Heart left ventricle (tissue), 16 donors: ENCODE measurements at places on chromosomes 1 and 21.
A peak's percentile ranks its signal among the peaks of the same experiment; 100 is the strongest.

- DNase-seq, result no peak
- H3K27me3 ChIP-seq, result no peaks in the 10 kb centered on the region
- H3K4me3 ChIP-seq, result no peak overlapping the region
- H3K36me3 ChIP-seq, result peaks cover 2% of the 10 kb centered on the region
Measured at GRCh38 chr21:26473471-26473870, 99.6 kb downstream of the CYYR1 start.

DNA sequence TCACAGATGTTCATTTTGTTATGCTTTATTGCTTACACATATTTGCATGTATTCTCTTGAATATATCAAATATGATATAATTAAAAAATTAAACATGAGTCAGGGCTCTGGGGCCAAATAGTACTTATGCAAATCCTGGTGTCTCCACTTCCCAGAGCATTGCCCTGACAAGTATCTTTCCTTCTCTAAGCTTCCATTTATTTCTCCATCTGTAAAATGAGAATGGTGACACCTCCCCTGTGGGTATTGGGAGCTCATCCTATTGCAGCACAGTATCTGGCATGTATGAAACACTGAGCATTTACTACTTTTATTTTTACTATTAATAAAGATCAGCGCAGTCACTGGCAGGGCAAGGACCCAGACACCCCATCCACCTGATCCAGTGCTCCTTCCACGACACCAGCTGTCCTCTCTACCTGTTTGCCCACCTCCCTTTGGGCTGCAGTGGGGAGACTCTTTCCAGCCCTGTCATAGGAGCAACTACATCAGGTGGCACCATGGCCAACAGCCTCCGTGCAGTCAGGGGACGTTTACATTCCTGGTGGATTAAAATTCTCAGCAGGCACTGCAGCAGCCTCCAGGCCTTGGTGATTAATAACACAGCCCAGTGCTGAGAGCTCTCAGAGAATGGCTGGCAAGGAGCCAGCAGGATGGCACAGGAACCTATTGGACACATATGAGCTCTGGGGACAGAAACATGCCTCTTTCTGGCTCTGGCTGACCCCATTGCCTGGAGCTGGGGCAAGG is 113.0 kb downstream of the DMRTB1 start:
- peak; percentile 46 for DNase-seq
- no peaks in the 10 kb centered on the region for H3K27me3 ChIP-seq
- H3K4me3 ChIP-seq, result no peak overlapping the region
- H3K4me1 ChIP-seq, result no peaks in the 10 kb centered on the region

DNA sequence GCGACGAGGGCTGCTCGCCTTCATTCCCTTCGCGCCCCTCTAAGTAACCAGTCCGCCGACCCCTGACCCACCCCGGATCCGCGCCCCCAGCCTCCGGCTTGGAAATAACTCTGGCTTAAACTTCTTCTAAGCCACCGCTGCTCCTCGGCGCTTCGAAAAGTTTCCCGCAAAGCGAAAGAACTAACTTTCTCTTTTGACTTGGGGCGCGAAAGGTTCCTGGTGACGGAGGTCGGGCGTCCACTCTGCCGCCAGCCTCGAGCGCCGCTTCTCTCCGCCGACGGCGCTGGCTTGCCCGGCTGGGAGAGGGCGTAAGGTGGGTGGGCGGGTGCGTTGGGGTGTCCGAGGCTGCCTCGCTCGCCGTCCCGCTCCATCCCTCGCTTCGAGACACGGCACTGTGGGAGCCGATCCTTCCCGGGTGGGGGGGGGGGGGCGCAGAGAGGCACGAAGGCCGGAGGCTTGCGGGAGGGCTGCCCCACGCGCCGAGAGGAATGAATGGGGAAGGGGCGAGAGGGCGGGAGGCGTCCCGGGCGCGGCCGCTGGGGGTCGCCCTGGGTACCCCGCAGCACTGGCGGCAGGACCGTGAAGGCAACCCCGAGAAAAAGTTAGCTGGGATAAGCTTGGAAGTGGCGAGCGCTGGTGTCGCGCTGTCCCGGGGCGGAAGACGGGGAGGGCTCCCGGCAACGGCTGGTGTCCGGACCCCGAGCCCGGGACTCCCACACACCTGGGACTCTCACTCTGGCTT is 569 bp downstream of the ATF3 start:
- H3K27ac ChIP-seq, result peak overlapping the region; percentile 94
- H3K27me3 ChIP-seq, result no peaks in the 10 kb centered on the region
- peaks cover 27% of the 10 kb centered on the region for H3K4me1 ChIP-seq
- peak; percentile 54 for DNase-seq
- H3K36me3 ChIP-seq, result no peaks in the 10 kb centered on the region
- peak overlapping the region; percentile 89 for H3K4me3 ChIP-seq

DNA sequence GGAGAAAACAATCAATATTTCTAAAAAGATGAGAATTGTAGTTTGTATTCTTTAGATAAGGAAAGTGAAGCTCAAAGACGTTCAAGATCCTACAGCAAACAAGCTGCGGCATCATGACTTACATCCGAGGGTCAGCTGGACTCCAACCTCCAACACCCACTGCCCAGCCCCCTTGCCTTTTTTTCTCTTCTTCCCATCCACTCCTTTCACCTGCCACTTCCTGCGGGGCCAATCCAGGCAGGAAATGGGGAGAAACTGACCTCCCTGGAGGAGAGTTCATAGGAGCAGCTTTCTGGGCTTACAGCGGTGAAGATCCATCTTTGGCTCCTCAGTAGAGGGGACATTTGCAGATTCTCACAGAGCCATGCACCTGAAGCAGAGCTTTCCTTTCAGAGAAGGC is 361.5 kb downstream of the PTPRU start:
- H3K27me3 ChIP-seq, result no peaks in the 10 kb centered on the region
- no peak overlapping the region for H3K4me3 ChIP-seq
- no peaks in the 10 kb centered on the region for H3K36me3 ChIP-seq
- DNase-seq, result no peak

DNA sequence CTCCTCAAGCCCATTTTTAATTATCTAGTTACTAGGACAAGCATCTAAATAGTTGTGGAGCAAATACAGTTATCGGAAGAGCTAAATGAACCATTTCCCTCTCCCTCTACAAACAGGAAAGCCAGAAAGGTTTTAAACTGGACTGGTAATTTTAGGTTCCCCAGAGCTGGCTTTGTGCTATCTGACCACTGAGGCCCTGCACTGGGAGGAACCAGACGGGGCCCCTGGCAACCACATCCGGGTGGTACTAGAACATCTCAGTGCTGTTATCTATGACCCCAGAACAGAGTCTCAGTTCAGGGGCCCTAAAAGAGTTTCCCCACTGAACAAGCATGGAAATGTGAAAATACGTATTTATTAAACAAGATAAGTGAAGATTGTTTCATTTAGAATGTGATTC is 7.7 kb upstream of the RSPH1 start:
- no peaks in the 10 kb centered on the region for H3K4me1 ChIP-seq
- no peaks in the 10 kb centered on the region for H3K27me3 ChIP-seq
- H3K27ac ChIP-seq, result no peak overlapping the region
- no peak for DNase-seq
- no peaks in the 10 kb centered on the region for H3K36me3 ChIP-seq
- no peak overlapping the region for H3K4me3 ChIP-seq

GRCh38 chr1:78043436-78043835 is 2.3 kb upstream of the GIPC2 start:
- H3K27ac ChIP-seq, result no peak overlapping the region
- no peaks in the 10 kb centered on the region for H3K27me3 ChIP-seq
- H3K4me3 ChIP-seq, result no peak overlapping the region
- H3K4me1 ChIP-seq, result peaks cover 3% of the 10 kb centered on the region

DNA sequence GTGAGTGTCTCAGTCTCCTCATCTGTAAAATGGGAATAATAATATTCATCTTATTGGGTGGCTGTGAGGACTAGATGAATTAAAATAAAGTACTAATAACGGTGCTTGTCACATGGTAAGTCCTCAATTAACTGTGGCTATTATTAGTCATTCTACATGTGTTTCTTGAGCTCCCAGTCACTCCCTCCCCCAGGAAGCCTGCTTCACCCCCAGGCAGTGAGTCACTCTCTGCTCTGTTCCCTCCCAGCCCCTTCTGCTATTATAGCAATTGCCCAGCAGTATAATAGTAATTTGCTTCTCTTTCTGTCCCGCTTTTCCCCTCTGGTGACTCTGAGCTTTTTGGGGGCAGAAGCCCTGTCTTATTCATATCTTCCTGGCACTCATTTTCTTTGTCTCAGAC is 102.0 kb downstream of the BEND5 start:
- no peaks in the 10 kb centered on the region for H3K4me1 ChIP-seq
- no peak for DNase-seq
- H3K27me3 ChIP-seq, result no peaks in the 10 kb centered on the region
- no peak overlapping the region for H3K4me3 ChIP-seq

GRCh38 chr1:116951200-116951935 is 41.7 kb downstream of the PTGFRN start:
- no peaks in the 10 kb centered on the region for H3K27me3 ChIP-seq
- peak overlapping the region; percentile 30 for H3K27ac ChIP-seq
- H3K4me3 ChIP-seq, result no peak overlapping the region
- DNase-seq, result no peak

DNA sequence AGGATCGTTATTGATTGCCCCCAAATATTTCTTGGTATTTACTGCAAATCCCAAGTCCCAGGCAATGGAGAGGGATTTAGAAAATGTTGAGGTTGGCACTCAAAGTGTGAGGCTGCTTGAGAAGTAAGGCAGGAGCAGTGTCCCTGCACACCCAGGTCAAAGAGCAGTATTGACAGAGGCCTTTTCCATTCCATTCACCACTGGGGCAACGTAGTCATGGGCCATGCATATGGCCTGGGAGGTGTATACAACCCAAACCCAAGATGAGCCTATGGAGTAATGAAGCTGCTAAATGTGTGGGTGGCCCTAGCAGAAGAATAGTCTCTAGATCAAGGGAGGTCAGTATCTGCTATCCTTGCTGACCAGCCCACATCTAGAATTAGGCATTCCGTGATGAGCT is 245.6 kb downstream of the FOXD2 start:
- H3K4me1 ChIP-seq, result no peaks in the 10 kb centered on the region
- no peak overlapping the region for H3K27ac ChIP-seq
- DNase-seq, result no peak
- H3K27me3 ChIP-seq, result peaks cover 8% of the 10 kb centered on the region
- H3K36me3 ChIP-seq, result no peaks in the 10 kb centered on the region

DNA sequence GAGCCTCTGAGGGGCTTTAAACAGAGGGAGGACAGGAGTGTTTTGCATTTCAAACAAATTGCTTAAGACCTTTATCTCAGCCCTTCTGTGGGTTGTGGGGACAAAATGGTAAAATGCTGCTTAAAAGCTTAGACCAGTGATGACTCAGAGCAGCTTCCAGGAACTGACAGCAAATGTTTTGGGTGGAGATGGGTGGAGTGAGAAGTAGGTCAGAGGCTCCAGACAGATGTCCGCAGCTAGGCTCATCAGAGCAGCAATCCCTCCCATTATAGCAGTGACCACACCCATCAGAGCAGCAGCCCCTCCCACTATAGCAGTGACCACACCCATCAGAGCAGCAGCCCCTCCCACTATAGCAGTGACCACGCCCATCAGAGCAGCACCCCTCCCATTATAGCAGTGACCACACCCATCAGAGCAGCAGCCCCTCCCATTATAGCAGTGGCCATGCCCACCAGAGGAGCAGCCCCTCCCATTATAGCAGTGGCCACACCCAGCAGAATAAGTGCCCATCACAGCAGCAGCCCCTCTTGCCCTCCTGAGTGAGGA is 532.2 kb downstream of the MATN1 start:
- H3K27ac ChIP-seq, result no peak overlapping the region
- no peak overlapping the region for H3K4me3 ChIP-seq
- H3K36me3 ChIP-seq, result no peaks in the 10 kb centered on the region
- peaks cover 16% of the 10 kb centered on the region for H3K27me3 ChIP-seq
- DNase-seq, result no peak
- H3K4me1 ChIP-seq, result peaks cover 9% of the 10 kb centered on the region

DNA sequence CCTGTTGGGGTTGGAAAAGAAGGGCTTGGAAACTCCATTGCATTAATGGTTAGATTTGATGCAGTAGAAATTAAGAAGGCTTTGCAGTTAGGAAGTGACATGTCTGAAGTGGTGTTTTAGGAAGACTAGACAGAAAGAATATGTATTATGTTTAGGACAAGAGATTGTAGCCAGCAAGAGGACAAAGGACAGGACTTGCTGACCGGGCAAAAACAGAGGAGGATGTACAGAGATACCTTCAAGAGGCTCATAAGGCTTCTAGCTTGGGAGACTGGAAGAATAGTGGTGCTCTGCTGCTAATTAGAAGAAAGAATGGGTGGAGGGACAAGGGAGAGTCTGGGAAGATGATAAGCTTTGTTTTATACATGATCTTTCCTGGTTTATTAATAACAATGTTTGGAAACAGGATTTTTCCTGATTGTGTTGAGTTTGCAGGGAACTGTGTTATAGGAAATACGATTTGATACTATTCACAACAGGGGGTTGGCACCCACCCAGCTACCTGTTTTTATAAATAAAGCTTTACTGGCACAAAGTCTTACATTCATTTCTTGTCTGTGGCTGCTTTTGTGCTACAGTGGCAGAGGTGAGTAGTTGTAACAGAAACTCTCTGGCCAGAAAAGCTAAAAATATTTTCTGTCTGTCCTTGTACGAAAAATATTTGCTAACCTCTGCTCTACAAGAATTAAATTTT is 37.1 kb upstream of the TMCO2 start:
- peaks cover 61% of the 10 kb centered on the region for H3K36me3 ChIP-seq
- peaks cover 10% of the 10 kb centered on the region for H3K4me1 ChIP-seq
- DNase-seq, result no peak

- no peak for DNase-seq
- no peaks in the 10 kb centered on the region for H3K36me3 ChIP-seq
- H3K4me1 ChIP-seq, result no peaks in the 10 kb centered on the region
- peaks cover 28% of the 10 kb centered on the region for H3K27me3 ChIP-seq
- H3K27ac ChIP-seq, result no peak overlapping the region
- no peak overlapping the region for H3K4me3 ChIP-seq
Measured at GRCh38 chr1:21397813-21398188, 42.1 kb upstream of the NBPF3 start.

- H3K4me3 ChIP-seq, result no peak overlapping the region
- no peak overlapping the region for H3K27ac ChIP-seq
- H3K4me1 ChIP-seq, result no peaks in the 10 kb centered on the region
- no peaks in the 10 kb centered on the region for H3K27me3 ChIP-seq
Measured at GRCh38 chr21:17146426-17146825, 366.4 kb upstream of the CXADR start.

- H3K4me3 ChIP-seq, result no peak overlapping the region
- no peak for DNase-seq
- H3K27me3 ChIP-seq, result no peaks in the 10 kb centered on the region
- H3K4me1 ChIP-seq, result no peaks in the 10 kb centered on the region
Measured at GRCh38 chr1:17663646-17664045, 91.5 kb upstream of the ACTL8 start.

DNA sequence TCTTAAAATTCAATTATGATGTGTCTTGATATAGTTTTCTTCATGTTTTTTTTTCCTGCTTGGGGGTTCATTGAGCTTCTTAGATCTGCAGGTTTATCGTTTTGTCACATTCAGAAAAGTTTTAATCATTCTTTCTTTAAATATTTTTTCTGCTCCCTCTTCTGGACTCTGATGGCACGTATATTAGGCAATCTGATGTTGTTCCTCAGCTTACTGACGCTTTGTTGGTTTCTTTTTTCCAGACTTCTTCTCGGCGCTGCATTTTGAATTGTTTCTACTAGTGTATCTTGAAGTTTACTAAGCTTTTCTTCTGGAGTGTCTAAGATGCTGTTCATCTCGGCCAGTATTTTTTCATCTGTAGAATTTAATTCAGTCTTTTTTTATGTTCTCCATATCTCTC is 44.8 kb upstream of the FMOD start:
- H3K27ac ChIP-seq, result no peak overlapping the region
- no peak for DNase-seq
- no peaks in the 10 kb centered on the region for H3K27me3 ChIP-seq
- no peaks in the 10 kb centered on the region for H3K36me3 ChIP-seq
- no peak overlapping the region for H3K4me3 ChIP-seq

- no peak for DNase-seq
- H3K36me3 ChIP-seq, result peaks cover 28% of the 10 kb centered on the region
- H3K27ac ChIP-seq, result peak overlapping the region; percentile 91
- H3K4me1 ChIP-seq, result peaks cover 57% of the 10 kb centered on the region
- peak overlapping the region; percentile 84 for H3K4me3 ChIP-seq
Measured at GRCh38 chr1:224433041-224433691, 1.4 kb downstream of the WDR26 start.
